Hematopoietic multipotent progenitor cell treated with erythropoietin and hydrocortisone succinate and interleukin-3 and kit ligand, for 4 days (in vitro differentiated cells): ENCODE measurements at places on chromosomes 13 and 19.
A peak's percentile ranks its signal among the peaks of the same experiment; 100 is the strongest.

DNA sequence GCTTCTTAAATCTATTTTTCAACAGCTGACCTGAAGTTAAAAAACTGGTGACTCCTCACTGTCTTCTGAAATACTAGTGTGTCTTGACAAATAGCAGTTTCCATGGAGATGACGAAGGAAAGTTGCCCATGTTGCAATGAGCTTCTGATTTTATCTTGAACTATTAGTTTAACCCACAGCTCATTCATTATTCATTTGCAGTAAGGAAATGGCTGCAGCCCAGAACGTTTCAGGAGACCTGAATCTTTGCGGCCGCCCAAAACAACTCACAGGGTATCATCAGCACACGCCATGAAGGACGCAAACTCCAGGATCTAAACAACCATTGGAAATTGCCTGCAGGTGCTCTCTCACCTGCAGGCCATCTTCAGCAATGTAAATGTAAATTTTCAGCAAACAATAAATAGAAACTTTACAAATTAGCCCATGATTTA, 142.5 kb downstream of the DCLK1 start:
- DNase-seq, result peak; percentile 35

- DNase-seq, result peak; percentile 93
Observed at GRCh38 chr13:30307194-30307970, at the start of gene KATNAL1. KATNAL1 (minus strand) TSS chr13:30307551; CDS start chr13:30283777, 23,774 bp downstream.

- DNase-seq, result no peak
Observed at GRCh38 chr19:46448601-46449000, 19.9 kb upstream of the PNMA8C start.

DNA sequence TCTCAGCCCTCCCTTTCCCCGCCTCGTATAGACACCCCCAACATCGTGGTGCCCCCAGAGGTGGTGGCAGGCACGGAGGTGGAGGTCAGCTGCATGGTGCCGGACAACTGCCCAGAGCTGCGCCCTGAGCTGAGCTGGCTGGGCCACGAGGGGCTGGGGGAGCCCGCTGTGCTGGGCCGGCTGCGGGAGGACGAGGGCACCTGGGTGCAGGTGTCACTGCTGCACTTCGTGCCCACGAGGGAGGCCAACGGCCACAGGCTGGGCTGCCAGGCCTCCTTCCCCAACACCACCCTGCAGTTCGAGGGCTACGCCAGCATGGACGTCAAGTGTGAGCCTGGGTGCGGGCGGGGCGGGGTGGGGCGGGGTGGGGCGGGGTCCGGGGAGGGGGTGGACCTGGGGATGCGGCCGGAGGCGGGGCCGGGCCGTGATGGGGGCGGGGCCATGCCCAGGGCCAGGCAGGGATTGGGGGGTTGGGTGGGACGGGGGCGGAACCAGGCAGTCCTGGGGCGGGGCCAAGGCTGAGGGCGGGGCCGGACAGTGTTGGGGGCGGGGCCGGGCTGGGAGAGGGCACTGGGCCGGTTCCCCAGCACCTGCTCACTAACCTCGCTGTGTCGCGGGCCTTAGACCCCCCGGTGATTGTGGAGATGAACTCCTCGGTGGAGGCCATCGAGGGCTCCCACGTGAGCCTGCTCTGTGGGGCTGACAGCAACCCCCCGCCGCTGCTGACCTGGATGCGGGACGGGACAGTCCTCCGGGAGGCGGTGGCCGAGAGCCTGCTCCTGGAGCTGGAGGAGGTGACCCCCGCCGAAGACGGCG, 7.8 kb downstream of the MAG start:
- peak; percentile 42 for DNase-seq

- no peak for DNase-seq
Observed at GRCh38 chr19:38924388-38924787, 6.2 kb downstream of the SARS2 start.
